ENCODE measurements at places on chromosomes 11 and 22.

DNA sequence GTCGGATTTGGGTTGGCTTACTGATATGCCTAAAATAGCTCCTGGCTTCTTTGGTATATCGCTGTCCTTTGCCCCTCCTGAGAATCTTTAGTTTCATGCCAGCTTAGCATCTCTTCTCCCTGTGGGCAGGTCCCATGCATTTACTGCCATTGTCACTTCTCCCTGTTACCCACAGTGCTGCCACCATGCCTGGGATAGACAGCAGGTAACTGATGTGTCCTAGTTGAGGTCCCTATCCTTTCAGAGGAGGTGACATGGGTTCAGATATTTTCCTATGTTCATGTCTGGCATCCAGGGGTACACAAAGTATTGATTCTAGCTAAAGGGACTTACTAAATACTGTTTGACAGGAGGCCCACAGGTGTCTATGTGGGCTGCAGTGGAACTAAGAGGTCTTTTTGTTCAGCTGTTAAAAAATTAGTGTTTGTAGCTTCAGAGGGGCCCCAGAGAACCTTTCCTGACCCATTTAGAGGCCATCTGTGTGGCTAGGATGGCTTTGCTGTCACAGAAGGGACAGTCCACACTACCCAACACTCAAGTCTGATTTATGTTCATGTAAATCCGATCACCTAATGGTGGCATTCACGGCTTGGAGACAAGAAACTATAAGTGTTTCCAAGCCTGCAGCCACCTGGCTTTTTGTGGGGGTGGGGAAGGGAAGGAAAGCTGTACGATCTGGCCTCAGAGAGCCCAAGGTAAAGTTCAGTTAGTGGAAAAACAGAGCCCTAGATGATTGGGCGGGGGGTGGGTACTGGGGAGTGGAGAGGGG is 8.5 kb downstream of the TIMP3 start:
- DNase-seq: no peak

DNA sequence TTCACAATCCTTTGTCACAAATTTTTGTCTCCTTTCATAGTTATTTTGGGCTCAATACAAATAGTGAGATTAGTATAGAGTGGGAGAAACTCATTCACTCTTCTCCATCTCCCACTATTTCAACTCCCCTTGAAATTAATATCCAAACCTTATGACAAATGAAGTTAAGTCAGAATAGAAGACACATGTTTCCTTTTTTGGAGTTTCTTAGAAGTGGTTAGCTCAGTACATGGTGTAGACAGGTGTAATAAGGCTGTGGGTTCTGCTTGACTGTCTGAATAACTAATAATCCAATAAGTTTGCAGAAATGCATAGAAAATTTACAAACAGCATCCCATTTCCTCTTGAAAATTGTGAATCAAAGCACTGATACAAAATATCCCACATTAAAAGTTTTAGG is 10.8 kb upstream of the HSPA8 start:
- DNase-seq: no peak

- DNase-seq: no peak
These were observed 82.0 kb downstream of the KIRREL3 start for GRCh38 chr11:126918556-126918955.

DNA sequence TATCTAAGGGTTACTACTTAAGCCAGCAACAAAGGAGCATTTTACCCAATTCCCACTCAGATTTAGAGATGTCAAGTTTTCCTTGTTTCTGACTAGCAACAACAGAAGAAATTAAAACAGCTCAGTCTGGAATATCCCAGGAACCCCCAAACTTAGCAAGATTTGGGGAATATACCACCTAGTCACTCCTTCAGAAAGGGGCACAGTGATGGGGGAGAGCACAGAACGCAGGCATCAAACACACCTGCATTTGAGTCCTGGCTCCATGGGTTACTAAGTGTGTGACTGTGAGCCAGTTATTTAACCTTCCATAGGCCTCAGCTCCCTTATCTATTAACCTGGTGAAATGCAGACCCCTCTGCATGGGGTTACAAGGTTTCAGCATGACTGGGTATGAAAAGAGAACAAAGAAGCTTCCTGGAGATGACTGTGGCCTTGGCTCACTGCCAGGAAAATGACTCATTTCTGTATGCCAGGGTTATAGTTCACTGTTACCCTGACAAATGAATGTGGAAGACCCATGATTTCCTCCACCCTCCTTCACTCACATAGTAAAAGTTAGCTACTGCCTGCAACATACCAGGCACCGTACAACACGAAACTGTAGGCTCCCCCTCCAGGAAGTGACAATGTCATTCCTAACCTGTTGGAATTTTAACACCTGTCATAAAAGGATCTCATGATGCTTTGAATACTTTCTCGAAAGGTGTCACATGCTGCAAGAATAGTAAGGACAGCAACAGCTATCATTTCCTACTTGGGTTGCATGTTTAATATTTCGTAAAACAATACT is 79.6 kb downstream of the ME3 start:
- peak; percentile 55 for DNase-seq

DNA sequence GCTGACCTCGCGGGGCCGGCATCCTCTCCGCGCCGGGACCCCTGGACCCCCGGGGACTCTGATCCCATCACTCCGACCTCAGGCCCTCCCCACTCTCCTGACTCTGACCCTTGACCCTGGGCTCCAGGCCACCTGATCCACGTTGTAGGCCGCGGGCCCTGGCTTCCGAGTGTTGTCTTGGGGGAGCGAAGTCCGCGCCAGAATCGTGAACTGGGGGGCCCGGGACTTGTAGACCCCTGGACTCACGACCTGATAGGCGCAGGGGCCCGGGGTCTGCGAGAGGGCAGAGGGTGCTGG is 716 bp upstream of the TYMP start:
- DNase-seq: no peak

GRCh38 chr11:81839976-81840375 is 893.7 kb downstream of the FAM181B start:
- DNase-seq: no peak

- DNase-seq: no peak
These were observed 39.6 kb downstream of the NEU3 start for GRCh38 chr11:75028321-75028720.

GRCh38 chr11:62433141-62433903 is 14.5 kb downstream of the SCGB1A1 start:
- DNase-seq: no peak

- DNase-seq: no peak
These were observed 411 bp downstream of the ACTN3 start for GRCh38 chr11:66546966-66547661.

DNA sequence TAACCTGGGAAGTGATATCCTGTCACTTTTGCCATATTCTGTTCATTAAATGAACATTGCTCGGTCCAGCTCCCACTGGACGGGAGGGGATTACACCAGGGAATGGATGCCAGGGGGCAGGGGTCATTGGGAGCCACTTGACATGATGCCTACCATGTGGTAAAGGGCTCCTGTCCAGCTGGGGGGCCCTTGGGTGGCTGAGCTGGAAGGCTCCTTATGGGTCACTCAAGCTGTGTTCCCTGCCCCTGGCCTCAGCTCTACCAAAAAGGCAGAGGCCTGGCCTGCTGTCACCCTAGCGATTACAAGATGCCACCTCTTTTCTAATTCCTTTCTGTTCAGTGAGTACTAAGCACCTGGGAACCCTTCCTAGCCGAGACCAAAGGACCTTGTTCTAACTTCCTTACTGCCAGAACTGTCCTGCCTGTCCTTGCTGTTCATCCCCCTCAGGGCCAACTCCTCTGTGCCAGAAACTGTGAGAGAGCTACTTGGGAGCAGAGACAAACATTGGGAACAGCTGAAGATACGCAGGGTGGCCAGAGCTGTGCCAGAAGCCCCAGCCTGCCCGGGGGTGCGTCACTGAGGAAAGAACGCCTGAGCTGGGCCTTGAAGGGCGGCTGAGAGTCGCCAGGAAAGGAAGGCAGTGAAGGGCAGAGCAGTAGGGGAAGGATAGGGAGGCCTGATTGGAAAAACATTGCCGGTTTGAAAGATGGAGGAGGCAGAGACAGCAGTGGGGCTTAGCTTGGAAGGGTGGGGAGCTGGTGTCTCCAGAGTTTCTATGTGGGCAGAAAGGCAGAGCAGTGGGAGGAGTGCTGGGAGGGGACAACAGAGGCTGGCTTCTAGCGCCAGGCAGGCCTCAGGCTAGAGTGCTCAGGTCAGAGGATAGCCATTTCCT is 12.7 kb upstream of the UVRAG start:
- DNase-seq: no peak

DNA sequence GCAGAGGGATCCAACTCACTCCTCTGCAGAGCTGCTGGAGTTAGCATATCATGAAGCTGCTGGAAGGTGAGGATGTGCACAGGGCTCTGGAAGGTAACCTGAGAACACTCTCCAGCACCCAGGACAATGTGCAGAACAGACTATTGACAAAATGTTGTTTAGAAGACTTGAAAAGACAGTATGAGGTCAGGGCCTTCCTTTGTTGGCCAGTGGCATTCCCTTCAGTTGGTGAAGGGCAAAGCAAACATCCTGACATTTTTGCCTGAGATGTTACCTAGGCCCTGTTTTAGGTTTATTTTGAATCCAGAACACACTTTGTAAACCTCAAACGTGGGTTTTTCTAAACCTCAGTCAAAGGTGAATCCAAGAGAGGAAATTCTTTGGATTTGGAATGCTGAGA is 67.8 kb downstream of the DEPDC5 start:
- DNase-seq: no peak

- DNase-seq: no peak
These were observed 5.9 kb upstream of the TP53AIP1 start for GRCh38 chr11:128948583-128948982.

- DNase-seq: no peak
These were observed 7.9 kb downstream of the CD82 start for GRCh38 chr11:44573333-44573732.

DNA sequence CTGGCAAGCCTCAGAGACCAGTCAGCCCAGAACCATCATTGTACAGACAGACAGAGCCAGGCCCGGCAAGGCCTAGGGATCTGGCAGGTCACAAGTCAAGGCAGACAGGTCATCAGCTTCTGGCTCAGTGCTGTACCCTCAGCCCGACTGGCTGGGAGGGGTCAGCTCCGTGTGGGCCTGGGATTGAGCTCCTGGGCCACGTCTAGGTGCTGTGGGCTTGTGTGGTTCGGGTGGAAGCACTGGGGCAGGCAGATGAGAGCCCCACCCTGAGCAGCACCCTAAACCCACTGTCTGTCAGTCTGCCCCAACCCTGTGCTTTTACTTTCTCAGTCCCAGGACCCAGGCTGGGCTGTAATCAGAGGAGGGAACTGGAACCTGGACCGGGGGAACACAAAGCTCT is 26.9 kb upstream of the P2RY2 start:
- no peak for DNase-seq

DNA sequence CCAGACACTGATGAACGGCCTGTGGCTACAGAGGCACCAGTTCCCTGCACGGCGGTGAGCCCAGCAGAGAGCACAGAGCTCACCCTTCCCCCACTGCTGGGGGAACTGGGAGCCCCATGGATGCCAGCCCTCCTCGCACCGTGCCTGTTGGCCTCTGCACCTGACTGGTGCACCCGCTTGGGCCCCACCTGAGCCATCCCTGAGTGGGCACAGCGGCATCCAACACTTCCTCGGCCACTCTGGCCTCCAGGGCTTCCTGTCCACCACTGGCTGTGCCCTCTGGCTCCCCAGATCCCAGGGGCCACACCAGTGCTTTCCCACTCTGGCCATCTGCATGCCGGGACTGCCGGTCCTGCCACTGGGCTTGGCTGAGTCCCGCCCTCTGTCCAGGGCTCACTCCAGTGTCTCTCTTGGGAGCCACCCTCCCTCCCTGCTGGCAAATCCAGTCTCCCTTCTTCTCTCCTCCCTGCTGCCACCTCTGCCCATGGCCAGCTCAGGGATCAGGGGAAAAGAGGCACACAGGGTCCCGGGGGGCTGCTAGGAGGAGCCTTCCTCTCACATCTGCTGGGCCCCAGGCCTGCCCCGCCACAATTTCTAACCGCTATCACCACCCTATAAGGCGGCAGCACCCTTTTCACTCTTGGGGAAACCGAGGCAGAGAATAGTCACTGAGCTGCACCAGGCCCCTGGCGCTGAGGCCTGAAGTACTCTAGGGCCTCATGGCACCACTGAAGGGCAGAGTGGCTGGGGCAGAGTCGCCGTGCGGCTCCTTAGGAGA is 33.0 kb downstream of the GNB1L start:
- DNase-seq: peak; percentile 1

- DNase-seq: no peak
These were observed 36.6 kb downstream of the RPL27A start for GRCh38 chr11:8719211-8719649.

DNA sequence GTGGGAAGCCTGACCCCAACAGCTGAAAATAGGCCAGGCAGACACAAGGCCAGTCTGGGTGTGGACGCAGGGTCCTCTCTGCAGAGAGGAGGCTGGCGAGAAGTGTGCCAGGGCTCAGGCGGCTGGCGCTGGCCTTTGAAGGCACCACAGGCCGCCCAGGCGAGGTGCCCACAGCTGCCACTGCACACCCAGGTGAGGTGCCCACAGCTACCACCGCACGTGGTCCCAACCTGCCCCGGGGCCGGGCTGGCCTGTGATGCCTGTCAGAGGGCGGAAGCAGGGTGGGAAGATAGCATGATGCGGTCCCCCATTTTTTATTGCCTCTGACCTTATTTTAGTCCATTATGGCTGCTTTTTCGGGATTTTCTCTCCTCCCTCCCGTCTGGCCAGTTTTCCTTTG is 1303.9 kb downstream of the BRD1 start:
- no peak for DNase-seq

GRCh38 chr11:3886985-3887384 is 31.5 kb downstream of the STIM1 start:
- no peak for DNase-seq

DNA sequence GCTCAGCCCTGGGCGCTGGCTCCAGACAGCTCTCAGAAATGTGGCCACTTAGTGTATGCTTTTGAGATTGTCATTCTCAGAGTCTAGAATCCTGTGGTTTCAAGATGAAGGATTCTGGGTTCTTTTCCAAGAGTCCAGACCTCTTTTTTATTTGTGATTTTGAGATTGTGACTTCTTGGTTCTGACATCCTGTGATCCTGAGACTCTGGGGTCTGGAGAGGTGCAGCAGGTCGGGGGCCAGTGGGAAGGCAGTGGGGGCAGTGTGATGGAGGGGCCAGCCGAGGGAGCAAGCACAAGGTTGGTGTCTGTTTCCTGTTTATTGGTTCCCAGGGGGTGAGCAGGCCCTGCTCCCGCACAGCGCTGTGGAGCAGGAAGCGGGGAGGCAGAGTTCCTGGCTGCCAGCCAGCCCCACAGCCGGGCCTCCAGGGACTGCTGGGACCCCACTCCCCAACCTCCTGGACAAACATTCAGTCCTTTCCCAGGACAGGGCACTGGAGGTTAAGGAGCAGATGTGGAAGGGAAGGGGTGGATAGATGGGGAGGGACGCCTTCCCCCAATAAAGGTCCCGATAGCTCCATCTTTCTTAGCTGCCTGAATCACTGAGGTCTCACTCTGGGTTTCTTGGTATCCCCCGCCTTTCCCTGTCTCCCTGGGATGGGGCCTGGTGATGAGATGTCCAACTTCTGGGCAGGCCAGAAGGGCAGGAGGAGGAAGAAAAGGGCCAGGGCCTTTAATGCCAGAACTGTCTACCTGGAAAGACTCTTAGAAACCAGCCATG is 13.7 kb downstream of the ARHGEF17 start:
- no peak for DNase-seq

DNA sequence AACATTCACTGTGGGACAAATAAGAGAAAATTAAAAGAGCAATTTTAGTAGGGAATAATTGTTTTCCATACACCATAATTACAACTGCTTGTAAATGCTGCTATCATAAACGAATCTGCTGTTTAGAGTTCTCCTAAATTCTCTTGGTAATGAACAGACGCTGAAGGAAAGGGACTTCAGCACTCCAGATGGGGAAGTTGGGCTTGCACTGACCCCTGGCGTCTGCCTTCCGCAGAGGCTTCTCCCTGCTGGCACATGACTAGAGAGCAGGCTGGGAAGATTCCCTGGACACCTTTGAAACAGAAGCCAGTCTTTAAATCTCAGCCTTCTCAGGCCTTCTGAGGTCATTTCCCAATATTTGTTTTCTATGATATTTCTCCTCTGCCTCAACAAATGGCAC is 84.1 kb downstream of the NXPE2 start:
- no peak for DNase-seq
